Stimulated activated CD4-positive, alpha-beta T cell treated with anti-CD3 and anti-CD28 coated beads, TNF-alpha, amount 100 ng/mL, for 4 hours (primary cell): ENCODE measurements at places on chromosomes 1 and 21.

DNA sequence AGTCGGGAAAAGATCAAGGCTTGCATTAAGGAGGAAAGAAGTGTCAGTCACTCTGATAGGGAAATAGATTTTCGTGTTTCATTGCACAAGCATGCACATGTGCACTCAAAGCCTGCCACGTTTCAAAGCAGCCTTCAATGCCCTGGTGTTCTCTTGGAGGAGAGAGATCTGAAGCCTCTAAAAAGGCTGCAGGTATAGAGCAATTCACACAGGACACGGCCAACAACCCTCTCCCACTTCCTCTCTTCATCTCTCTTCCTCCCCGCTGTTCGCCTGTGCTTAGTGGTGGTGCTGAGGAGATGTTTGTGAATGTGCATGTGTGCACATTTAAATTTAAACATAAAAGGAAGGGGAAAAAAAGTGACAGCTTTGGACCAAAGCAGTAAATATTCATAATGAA is 117.7 kb downstream of the NUF2 start:
- no peak for DNase-seq

DNA sequence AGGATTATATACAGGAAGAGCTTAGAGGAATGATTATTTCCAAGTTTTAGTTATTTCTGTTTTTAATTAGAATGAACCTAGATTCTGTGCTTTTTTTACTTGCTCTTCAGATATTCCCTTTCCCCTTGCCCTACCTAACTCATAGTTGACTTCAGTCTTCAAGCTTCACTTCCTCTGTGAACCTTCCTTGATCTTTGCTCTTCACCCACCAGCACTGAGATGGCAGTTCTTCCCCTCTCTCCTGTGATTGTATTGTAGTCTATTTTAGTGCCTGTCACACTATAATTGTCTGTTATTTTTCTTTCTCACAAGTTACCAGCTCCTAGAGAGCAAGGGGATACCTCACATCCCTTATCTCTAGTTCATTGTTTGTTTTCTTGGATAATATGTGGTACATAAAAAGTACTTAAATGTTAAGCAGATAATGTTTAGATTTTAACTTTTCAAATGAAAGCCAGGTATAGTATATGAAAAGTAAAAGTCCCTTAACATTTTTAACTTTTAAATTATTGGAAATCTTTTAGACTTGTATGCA is 33.2 kb downstream of the KCTD3 start:
- DNase-seq: no peak

GRCh38 chr1:206895837-206896242 is 1.4 kb upstream of the IL24 start:
- no peak for DNase-seq

GRCh38 chr1:19067912-19068638 is 111.6 kb upstream of the IFFO2 start:
- no peak for DNase-seq

DNA sequence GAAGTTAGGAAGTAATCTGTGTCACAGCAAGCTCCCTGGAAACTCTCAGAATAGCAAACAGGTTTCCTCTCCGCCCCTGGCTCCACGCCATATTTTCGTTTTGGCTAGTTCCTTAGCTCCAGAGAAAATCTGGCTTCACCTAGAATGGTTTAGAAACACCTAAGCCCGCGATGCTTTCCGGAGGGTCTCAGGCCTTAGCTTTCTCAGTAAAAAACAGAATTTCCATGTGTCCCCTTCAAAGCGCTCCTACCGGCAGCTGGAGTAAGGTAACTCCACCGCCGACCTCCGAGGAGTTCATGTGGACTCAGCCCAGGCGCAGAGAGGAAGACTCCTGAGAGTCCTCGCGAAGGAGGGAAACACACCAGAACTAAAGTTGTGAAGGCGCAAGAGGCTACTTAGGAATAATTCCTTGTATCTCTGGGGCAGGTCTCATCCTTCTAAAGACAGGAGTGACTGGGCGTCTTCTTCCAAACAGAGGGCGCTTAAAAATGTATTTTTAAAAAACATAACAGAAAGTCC is 406 bp downstream of the KIAA0040 start:
- no peak for DNase-seq
